ENCODE measurements at places on chromosomes 4 and X.

DNA sequence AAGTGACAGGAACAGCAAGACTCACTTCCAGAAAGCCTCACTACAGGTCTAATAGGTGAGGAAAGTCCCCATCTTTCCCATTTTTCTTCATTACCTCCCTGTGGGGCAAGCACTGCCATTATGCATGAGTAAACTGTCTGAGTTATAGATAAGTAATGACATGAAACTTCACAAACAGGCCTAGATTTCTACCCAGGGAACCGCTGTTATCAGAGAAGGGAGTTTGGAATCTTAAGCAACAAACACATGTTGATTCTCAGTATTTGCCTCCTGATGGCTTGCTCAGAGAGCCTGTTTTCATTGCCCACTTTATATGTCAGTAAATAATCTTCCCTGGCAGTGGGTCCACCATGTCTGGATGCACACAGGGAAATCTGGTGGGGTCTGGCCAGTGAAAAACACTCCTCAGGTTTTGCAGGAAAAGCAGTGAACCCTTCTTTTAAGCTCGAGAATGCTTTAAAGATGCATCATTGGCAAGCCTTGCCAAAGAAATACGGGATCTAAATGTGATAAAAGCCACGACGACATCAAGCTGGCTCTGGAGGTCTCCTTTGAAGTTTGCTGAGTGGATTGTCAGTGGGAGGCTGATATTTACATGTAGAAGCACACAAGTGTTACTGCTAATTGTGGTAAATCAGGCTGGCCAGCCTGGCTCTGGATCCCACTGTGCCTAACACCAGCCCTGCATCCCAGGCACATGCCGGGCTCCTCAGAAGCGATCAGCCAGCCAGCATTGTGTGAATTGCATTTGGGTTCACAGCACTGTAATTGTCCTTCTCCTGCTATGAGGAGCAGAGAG, 25.2 kb downstream of the PDGFRA start:
- DNase-seq: no peak

GRCh38 chr4:94076498-94076897, 131.2 kb upstream of the SMARCAD1 start:
- no peak for DNase-seq

GRCh38 chrX:45300638-45301037, 100.0 kb upstream of the DIPK2B start:
- DNase-seq: no peak

- DNase-seq: no peak
Observed at GRCh38 chr4:186701273-186701672, 22.4 kb downstream of the FAT1 start.

DNA sequence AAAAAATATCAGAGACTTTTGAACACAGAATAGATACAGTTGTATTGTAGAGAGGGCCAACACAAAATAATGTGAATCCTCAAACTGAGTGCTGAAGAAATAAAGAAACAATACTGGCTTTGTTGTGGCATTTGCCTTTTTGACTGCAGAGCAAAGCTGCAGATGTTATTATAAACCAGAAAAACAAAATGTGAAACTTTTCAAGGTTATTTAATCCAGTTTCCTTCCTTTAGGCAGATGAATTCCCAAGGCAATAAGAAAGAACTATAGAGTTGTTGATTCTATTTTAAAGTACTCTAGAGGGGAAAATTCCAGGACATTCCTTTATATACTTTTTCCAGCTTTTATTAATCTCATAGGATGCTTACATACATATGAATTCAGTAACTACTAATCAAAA, 186.8 kb downstream of the NDST4 start:
- DNase-seq: no peak

GRCh38 chr4:80261989-80262600, 4.4 kb upstream of the FGF5 start:
- DNase-seq: no peak

DNA sequence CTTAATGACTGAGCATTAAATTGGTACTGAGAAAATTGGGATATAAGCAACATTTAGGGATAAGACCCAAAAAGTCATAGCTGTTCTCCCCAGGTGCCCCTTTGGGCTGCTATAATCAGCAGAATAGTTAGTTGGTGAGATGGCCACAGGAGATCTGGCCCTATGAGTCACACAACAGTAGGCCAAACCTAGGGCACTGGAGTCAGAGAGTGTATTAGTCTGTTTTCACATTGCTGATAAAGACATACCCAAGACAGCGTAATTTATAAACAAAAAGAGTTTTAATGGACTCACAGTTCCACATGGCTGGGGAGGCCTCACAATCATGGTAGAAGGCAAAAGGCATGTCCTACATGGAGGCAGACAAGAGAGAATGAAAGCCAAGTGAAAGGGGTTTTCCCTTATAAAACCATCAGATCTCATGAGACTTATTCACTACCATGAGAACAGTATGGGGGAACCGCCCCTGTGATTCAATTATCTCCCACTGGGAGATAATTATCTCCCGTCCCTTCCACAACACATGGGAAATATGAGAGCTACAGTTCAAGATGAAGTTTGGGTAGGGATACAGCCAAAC, 338.3 kb upstream of the NR3C2 start:
- no peak for DNase-seq

GRCh38 chrX:148552775-148553174, 52.4 kb downstream of the AFF2 start:
- DNase-seq: no peak

DNA sequence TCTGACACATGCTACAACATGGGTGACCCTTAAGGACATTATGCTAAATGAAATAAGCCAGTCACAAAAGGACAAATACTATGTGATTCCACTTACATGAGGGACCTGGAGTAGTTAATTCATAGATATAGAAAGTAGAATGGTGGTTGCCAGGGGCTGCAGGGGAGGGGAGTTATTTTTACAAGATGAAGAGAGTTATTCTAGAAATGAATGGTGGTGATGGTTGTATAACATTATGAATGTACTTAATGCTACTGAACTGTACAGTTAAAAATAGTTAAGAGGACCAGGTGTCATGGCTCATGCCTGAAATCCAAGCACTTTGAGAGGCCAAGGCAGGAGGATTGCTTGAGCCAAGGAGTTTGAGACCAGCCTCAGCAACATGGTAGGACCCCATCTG, 59.5 kb upstream of the MSANTD1 start:
- no peak for DNase-seq
